ENCODE measurements at places on chromosomes 6 and 20.

DNA sequence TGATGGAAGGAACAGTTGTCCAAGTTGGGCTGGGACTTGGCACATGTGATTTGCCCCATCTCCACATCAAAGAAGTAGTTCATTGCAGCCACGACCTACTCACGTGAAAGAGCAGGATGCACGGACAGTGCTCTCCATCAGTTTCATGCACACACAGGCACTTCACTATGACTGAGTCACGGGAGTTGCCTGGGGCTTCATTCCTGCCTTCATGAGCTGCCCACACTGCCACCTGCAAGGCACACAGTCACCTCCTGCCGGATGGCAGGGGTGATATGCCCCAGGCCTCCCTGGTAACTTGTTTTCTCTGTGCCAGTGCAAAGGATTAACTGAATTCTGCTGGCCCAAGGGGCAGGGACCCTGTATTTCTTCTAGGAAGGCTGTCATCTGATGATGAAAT lies 22.8 kb downstream of the CST5 start:
- no peak for DNase-seq

- DNase-seq = no peak
Measured at GRCh38 chr6:71908162-71908765, 21.9 kb downstream of the RIMS1 start.

- DNase-seq = no peak
Measured at GRCh38 chr6:41326092-41326491, 9.3 kb upstream of the NCR2 start.

GRCh38 chr6:13038741-13039190 lies 289.6 kb downstream of the TBC1D7 start:
- no peak for DNase-seq

GRCh38 chr6:45880676-45881075 lies 135.0 kb downstream of the CLIC5 start:
- no peak for DNase-seq

DNA sequence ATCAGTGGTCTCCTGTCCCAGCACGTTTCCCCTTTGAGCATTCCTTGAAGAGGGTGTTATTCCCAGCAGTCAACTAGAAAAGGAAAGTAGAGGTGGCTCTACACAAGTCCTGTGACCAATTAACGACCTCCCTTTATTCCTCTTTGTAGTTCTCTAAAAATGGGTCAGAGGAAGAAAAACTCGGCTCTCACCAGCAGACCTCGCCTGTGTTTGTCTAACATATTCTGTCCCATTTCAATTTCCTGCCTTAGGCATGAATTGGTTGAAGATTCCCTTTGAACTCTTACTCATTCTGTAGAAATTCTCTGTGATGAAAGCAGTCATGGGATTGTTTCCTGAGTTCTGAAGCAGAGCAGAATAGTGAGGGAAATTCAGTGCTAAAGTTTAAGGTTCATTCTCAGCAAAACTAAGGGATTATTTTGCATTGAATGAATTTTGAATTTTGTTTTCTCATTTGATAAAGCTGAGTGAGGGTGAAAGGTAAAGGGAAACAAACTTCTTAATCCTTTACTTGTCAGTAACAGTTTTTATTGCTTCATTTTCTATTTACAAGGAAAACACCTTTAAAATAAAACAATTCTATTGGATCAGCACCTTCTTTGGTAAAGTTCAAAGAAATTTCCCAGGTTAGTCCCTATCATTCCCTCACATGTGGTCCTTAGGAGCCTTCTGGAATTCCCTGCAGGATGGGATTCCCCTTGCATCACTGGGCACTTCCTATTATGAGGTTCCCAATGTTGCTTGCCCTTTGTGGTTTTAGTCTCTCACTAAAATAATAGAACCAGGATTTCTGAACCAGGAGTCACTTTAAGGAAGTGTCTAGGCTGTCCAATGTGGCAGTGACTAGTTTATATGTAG lies 105.8 kb downstream of the SLX4IP start:
- DNase-seq = no peak

GRCh38 chr6:161273274-161273751 lies 548 bp downstream of the AGPAT4 start:
- peak; percentile 73 for DNase-seq

- DNase-seq = no peak
Measured at GRCh38 chr20:55333798-55334197, 671.5 kb downstream of the CBLN4 start.
